ENCODE measurements at places on chromosomes 16 and 17.

DNA sequence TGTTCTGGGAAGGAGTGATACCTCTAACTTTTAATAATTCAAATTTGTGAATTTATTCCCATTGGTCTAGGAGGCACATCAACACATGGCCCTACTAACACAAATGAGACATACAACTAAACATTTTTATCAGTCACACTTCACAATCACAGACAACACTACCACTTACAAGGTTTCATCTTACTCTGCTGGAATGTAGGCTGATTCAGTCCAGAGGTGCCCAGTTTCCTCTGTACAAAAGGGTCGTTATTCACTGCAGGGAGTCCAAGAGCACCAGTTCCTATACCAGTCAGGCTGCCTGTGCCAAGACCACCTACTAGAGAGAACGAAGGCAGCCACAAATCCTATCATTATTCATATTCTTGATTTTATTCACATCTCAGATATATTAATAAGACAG, 41.4 kb downstream of the SETD6 start:
- DNase-seq, result no peak

DNA sequence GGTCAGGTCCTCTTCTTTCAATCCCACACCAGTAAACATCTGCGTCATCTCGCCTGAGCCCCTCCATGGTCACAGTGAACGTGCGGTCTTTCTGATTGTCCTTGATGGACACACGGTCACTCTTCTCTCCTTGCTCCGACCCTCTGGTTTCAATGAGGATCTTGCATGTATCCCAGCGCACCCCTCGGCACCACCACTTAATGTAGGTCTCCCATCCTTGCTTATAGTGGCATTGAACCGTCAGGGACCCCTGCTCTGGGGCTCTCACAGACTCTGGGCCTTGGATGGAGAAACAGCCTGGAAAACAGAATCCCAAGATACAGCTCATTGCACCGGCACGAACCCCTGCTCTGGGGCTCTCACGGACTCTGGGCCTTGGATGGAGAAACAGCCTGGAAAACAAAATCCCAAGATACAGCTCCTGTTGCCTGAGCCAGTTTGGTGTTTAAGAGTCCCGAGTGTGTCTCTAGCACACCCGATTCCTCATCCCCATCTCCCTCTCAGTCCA, 5.4 kb downstream of the CD300LB start:
- DNase-seq, result no peak

DNA sequence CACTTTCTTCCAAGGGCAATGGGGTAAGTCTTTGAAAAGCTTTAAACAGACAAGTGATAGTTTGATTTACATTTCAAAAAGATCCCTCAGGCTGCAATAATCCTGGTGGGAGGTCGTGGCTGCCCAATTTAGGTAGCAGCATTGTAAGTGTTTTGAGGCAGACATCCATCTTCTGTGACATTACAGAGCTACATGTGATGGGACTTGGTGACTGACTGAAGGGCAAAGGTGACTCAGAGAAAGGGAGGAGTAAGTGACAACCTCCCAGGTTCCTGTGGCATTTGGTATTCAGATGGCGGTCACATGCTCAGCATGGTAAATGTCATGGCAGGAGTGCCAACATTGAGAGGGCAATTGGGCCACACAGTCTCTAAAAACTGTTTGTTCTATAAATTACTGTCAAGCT, 26.5 kb downstream of the STAT3 start:
- no peak for DNase-seq

- DNase-seq, result peak; percentile 95
These were observed 38.3 kb downstream of the ABCC12 start for GRCh38 chr16:48117217-48118105.

DNA sequence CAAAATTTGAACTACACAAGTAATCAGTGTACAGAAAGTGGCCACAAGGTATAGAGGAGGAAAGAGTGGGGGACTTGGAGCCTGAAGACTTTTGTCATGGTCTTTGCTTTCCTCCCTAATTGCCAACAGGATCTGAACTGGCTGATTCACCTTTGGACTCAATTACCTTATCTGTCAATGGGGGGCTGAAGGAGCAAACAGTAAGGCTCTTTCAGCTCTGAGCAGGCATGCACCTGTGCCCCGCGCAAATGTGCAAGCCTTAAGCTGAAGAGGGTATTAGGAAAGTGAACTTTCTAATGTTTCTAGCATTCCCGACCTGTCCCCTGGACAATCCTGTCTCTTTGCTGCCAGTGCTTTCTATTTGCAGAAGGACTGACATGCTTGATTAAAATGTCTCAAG, 302.7 kb downstream of the CA10 start:
- no peak for DNase-seq

DNA sequence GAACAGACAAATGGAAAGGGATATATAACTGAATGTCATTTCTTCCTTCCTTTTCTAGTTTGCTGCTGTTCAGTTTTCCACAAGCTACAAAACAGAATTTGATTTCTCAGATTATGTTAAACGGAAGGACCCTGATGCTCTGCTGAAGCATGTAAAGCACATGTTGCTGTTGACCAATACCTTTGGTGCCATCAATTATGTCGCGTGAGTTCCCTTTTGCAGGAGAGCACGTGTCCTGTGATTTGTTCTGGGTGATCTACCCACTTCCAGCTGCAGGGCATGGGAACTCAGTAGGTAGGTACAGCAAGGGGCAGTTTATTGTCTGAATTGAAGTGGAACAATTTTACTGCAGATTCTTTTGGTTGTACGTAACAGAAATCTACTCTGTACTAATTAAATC, 8.8 kb downstream of the ITGAL start:
- peak; percentile 12 for DNase-seq

DNA sequence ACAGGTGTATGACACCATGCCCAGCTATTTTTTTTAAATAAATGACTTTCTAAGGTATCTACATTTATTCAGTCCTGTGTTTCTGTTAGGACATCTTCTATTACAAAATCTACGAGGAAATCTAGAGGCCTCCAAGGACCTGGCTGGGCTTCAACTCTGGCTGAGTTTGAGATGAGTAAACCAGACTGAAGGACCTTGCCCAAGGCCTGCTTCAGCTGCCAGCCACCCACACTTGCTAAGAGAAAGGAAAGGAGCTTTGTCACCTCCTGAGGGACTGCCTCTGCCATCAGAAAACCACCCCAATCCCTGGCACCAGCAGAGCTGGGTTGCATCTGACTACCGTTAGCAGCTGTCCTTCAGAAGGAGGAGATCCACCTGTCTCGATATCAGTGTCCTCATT, 1.3 kb upstream of the MYO1D start:
- DNase-seq, result no peak

DNA sequence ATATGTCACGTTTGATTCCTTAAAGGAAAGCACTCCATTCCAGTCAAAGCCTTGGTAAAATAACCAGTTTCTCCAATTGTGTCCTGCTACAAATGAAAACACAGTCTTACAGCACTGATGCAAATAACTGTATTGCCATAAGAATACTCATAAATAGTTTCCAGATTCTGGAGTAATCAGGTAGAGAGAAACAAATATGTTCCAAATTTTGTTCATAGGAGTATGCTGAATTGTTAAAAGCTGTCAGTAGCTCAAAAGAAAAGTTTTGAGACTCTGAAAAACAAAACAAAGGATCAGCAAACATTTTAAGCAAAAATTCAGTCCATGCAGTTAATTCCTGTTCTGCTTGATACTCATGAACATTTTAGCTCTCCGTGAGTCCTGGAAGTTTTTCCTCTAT, 7.8 kb downstream of the DHRS7B start:
- DNase-seq, result no peak

All from H7 (cell line).